ENCODE measurements at places on chromosomes 4 and X. TPM values are rescaled to one million over a fixed set of nuclear protein-coding genes. Genes with fewer than 3 reads are reported as not detected.
A peak's percentile ranks its signal among the peaks of the same experiment; 100 is the strongest.

The MAGEC2 gene
- not detected for total RNA-seq

The NR0B1 gene
- not detected for total RNA-seq

DNA sequence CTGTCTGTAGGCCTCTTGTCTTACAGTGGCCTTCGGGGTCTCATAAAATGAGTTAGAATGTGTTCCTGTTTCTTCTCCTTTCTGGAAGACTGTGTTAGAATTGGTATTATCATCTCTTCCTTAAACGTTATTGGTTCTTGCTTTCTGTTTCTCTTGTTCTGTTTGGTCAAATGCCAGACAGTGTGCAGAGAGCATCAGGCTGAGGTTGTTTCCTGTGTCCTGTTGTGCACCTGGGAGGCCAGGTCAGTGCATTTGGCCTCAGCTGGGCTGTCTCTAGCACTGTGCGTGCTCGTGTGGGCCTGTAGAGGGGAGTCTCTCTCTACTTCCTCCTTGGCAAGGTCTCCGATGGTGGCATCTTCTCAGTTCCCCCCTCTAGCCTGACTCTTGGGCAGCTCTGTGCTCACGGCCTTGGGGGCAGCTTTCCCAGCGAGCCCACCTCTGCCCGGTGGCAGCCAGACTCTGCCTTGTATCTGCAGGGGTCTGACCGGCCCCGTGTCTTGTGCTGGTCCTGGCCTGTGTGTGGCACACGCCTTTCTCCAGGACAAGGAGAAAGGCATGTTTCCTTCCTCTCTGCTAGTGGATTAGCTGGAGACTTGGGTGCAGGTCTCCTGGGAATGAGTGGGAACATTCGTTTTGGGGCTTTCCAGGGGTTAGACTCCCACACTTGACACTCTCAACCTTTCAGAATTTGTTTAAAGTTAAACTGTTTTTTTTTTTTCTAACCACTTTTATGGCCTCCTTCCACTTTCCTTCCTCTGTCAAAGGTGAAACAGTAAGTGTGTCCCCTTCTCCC, 62.3 kb downstream of the FAM193A start:
- peaks cover 36% of the 10 kb centered on the region for H3K4me1 ChIP-seq
- no peaks in the 10 kb centered on the region for H3K27me3 ChIP-seq
- ATAC-seq: peak; percentile 29
- H3K4me3 ChIP-seq: peak overlapping the region; percentile 1

DNA sequence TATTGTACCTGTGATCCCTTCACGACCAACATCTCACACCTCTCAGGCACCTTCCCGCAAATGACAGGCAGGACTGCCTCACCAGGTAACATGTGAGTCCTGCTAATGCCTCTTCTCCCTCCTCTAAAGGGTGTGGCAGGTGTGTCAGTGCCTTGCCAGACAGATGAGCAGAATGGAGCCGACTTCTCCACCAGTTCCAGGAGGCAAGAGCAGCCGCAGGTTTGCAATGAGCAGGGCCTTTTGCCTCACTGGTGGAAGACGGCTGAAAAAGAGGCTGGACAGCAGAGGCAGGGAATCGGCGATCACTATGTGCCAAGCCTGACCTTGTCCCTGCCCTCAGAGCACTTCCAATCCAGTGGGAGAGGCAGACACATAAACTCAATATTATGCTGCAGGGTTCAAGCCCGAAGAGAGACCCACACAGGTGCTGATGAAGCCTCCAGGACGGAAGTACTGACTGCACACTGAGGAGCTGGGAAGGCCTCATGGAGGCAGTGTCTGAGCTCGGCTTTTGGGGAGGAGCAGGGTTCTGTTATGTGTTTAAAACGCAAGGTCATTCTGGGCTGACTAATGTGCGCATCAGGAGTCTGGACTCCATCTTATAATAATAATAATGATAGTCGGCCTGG, 57.9 kb downstream of the C4orf50 start:
- ATAC-seq: no peak
- peaks cover 6% of the 10 kb centered on the region for H3K27me3 ChIP-seq
- H3K4me3 ChIP-seq: no peak overlapping the region
- no peaks in the 10 kb centered on the region for H3K36me3 ChIP-seq
- no peaks in the 10 kb centered on the region for H3K4me1 ChIP-seq

DNA sequence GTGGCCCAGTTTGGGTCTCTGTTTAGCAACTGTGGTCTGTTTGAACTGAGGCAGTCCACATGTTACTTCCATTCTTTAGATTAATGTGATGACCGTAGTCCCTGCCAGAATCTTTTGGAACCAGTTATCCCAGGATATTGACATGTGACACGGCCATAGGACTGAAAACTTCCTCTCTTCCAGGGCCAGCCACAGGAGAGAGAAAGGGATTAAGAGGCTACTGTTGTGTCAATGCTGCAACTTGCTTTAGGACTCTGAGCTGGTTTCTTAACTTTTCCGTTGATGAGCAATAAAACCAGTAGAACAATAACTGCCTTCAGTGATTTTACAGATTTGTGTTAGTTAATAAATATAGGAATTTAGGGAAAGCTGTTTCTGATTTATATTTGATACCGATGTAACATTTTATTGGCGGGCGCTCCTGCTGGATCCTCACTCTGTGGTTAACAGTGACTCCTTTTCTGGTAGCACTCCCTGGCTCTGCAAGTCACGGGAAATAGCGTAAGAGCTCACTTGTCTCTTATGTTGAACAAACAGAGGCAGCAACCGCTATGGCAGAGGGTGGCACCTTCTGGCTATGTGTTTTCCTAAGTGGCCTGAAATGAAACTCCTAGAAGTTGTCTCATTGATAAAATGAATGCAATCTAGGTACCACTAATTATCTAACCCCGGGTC, 2.5 kb downstream of the TENM3 start:
- H3K27me3 ChIP-seq: peaks cover 8% of the 10 kb centered on the region
- no peak overlapping the region for H3K27ac ChIP-seq
- H3K4me3 ChIP-seq: no peak overlapping the region
- no peaks in the 10 kb centered on the region for H3K36me3 ChIP-seq

DNA sequence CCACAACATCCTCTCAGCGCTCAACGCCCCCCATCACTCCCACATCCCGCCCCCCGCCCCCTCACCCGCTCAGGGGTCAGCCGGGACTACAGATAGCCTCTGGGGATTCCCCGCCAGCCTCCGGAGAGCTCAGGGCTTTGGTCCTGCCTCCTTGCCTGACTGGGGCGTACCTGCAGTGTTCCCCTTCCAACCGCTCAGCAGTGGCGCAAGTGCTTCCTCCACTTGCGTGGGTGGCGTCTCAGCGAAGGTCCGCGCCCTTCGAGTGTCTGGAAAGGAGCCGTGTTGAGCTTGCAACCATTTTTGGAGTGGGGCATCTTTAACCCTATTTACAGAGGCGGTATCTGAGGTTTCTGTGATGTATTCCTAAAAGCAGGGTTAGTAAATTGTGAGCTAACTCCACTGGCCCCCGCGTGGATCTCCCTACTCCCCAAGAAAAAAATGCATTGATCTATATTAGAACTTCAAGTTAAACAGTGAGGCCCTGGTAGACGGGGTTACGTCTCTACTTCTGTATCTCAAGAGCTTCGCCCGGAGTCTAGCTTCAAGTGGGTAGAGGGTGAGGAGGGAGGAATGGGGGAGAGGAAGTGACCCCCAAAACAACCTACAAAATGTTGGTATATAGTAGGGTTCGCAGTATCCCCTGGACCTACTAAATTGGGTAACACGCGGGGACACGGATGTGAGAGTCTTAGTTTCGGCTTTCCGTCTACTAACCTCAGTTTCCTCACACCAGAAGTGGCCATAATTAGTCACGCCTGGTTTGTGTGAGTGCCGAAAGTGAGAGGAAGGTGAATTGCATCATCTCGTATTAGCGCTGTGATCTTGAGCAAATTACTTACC, 16.1 kb downstream of the NKX3-2 start:
- H3K27me3 ChIP-seq: peaks cover 64% of the 10 kb centered on the region
- peaks cover 13% of the 10 kb centered on the region for H3K4me1 ChIP-seq
- peak overlapping the region; percentile 46 for H3K4me3 ChIP-seq
- H3K36me3 ChIP-seq: no peaks in the 10 kb centered on the region
